Psoas muscle (tissue), 8 donors: ENCODE measurements at places on chromosomes 1 and 21. TPM values are rescaled to one million over a fixed set of nuclear protein-coding genes. Genes with fewer than 3 reads are reported as not detected.

CYP4B1 gene
- total RNA-seq, result 9.2 TPM

OLFML2B gene
- 5.0 TPM for total RNA-seq

- DNase-seq, result no peak
- no peak overlapping the region for H3K4me3 ChIP-seq
- peaks cover 10% of the 10 kb centered on the region for H3K4me1 ChIP-seq
- no peak overlapping the region for H3K27ac ChIP-seq
- H3K27me3 ChIP-seq, result no peaks in the 10 kb centered on the region
These were observed 102.4 kb downstream of the CACHD1 start for GRCh38 chr1:64572222-64572900.

DNA sequence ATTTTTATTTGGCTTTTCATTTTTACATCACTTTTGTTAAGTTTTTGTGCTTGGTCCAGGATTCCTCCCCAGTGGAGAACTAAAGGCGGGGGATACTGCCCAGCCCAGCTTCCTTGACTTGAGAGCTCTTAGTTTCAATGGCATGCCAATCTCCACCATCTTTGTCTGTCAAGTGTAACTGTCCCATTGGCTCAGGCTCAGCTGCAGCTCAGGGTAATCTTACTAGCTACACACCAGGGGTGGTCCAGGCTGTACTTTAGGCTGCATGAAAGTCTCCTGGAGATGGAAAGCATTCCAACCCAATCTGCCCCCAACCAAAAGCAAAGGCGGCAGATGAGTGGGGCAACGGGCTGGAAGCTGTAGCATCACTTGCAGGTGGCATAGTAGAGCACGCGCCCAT lies 31.4 kb downstream of the CAMK1G start:
- H3K4me3 ChIP-seq, result no peak overlapping the region
- H3K27ac ChIP-seq, result no peak overlapping the region
- DNase-seq, result no peak
- peaks cover 4% of the 10 kb centered on the region for H3K36me3 ChIP-seq
- H3K4me1 ChIP-seq, result peaks cover 46% of the 10 kb centered on the region

DNA sequence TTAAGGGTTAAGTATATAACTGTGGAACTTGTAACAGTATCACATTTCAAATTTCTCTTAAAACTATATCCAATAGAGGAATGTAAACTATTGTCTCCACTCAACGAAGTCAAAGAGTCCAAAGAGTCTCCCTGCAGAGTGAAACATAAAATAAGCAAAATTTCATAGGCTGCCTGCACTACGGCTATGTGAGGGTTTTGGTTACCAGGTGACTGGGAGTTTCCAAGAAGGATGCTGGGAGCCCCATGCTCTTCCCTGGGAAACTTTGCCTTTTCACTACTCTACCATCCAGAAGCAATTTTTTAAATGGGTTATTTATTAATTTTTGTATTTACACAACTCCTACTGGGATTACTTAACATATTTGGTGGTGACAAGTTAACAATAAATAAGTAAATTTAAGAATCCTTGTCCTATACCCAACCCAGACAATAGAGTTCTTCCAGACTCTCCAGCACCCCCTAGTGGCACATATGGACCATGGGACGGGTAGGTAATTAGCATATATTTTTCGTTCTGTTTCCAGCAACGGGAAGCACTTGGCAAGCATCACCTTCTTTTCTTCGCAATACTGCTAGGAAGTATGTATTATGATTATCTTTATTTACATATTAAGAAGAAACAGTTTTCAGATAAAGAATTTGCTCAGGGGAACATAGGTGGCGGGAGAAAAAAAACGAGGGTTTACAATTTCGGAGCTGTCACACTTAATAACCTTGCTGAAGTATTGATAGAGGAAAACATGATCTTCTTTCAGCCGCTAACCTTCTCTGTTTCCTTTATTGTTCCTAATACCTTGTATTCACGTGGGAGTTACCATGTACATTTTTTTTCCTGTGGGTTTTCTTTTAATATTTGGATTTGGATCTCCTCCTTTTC lies 3.5 kb downstream of the FMO2 start:
- no peaks in the 10 kb centered on the region for H3K4me1 ChIP-seq
- DNase-seq, result no peak
- no peaks in the 10 kb centered on the region for H3K27me3 ChIP-seq
- peak overlapping the region; percentile 62 for H3K27ac ChIP-seq

GRCh38 chr1:193794239-193794638 lies 607.8 kb upstream of the B3GALT2 start:
- H3K27me3 ChIP-seq, result no peaks in the 10 kb centered on the region
- H3K4me1 ChIP-seq, result no peaks in the 10 kb centered on the region
- no peak overlapping the region for H3K27ac ChIP-seq
